ENCODE measurements at places on chromosomes 2 and 18.

DNA sequence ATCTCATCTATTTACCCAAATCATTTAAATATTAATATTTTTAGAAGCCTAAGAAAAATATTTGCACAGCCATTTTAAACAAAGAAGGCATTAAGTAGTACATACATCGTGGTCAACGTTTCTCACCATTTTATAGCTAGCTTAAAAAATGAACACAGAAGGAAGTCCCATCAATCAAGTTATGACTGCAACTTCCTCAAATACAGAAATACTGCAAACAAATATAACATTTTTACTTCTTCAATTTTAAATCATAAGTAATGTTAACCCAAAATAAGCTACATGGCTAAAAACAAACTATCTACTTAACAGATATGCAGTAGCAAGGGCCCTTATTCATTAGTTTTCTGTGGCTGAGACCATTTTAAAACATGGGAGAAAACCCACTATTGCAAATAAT, 30.6 kb downstream of the ITSN2 start:
- no peak for DNase-seq

- DNase-seq, result no peak
These were observed 102.6 kb downstream of the DYSF start for GRCh38 chr2:71555798-71556454.

- no peak for DNase-seq
These were observed 835 bp upstream of the IL18RAP start for GRCh38 chr2:102421890-102422759.

GRCh38 chr2:120287183-120288015, 34.7 kb downstream of the RALB start:
- DNase-seq, result no peak

DNA sequence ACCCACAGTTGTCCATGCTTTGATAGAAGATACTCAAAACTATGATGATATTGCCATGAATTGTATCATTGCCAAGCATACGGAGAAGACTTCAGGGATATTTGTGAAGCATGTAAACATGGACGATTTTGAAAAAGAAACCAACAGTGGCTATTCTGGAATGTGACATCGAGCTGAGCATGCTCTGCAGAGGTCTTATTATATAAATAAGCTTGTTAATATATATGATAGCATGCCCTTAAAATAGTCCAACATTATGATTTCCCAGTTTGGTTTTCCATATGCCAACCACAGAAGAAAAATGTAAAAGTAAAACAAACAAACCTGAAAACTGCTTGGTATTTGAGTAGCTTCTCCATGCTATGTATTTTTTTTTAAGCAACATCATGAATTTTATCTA, 159.1 kb downstream of the LNPK start:
- DNase-seq, result no peak

GRCh38 chr2:1226766-1227165, 186.5 kb upstream of the TPO start:
- DNase-seq, result no peak

DNA sequence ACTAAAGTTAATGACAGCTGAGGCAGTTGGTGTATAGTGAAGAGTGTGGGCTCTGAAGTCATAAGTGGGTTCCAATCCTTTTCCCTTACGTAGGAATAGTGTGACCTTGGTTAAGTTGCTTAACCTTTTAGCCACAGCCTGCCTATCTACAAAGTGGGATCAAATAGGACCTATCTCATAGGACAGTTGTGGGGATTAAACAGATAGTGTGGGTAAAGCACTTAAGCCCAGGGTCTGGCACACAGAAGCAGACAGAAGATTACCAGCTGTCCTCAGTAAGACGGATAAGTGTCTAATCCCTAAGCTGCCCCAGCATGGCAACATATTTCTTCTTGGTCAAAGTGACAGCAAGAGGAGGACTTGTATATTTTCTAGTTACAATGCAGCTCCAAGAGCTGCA, 28.2 kb downstream of the UBE2F start:
- no peak for DNase-seq

DNA sequence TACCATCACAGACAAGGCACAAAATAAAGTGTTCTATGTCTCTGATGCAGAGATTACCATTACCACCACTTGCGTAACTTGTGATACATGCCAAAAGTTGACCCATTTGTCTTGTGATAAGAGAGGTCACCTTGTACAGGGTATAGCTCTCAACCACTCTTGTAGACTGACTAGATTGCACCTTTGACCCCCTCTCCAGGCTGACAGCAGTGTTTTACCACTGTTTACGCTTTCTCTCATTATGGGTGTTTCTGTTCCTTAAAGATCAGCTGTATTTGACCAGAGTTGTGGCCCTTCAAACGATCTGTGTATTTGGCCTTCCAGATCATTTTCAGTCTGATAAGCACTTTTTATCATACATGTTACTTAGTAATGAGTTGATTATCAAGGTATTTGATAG, 215.7 kb upstream of the HNMT start:
- DNase-seq, result no peak

GRCh38 chr2:237864444-237864931, 5.1 kb downstream of the RAMP1 start:
- no peak for DNase-seq

GRCh38 chr18:47842836-47843235, 87.6 kb downstream of the SMAD2 start:
- DNase-seq, result no peak

- peak; percentile 22 for DNase-seq
These were observed 2.4 kb downstream of the SPRED2 start for GRCh38 chr2:65429786-65430602.

DNA sequence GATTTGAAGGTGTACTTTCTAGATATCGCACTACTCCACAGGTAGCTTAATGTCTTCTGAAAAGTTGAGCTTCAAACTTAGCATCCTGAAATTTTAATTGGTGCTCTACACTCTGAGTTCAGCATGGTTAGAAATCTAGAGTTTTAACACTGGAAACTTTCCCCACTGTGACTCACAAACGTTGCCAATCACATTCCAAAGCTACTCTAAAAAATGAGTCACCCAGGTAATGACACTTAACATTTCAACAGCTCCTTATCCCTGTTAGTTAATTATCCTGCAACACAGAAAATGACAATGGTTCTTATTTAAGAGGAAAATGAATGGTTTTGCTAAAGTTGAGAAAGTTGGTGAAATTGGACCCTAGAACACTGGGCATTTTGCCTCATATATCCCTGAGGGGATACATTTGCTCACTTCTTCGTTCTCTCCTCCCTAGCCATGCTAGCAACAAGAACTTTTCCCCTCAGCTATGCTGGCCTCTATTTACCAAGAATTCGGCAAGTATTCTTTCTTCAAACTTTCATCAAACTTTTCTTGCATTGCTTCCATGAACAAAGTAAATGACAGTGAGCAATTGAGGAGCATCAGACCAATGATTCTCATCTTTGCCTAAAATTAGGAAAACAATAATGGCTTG, 1024.1 kb upstream of the KLHL29 start:
- no peak for DNase-seq

DNA sequence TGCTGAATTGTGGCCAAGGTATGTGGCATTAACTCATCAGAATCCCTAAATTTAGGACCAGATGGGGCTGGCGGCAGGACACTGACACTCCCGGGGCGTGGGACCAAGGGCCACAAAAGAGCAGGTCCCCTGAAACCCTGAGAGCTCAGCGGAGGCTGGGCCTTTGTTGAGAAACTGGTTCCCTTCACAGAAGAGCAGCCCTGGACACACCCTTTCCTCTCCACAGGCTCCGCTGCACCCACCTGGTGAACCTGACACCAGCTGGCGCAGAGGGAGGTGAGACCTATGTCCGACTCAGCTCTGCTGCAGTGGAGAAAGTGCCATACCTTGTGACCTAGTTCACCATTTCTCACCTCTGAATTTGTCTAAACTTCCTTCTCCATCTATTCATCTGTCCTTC, 119.5 kb downstream of the RTP5 start:
- DNase-seq, result no peak

GRCh38 chr2:171520471-171520870, 1.8 kb upstream of the CYBRD1 start:
- no peak for DNase-seq

All from adrenal gland (tissue), 19 donors.